ENCODE measurements at places on chromosomes 6 and 20. TPM values are rescaled to one million over a fixed set of nuclear protein-coding genes. Genes with fewer than 3 reads are reported as not detected.

The THBS2 gene
- total RNA-seq: 164 TPM

The AKAP7 gene
- 6.8 TPM for total RNA-seq

DNA sequence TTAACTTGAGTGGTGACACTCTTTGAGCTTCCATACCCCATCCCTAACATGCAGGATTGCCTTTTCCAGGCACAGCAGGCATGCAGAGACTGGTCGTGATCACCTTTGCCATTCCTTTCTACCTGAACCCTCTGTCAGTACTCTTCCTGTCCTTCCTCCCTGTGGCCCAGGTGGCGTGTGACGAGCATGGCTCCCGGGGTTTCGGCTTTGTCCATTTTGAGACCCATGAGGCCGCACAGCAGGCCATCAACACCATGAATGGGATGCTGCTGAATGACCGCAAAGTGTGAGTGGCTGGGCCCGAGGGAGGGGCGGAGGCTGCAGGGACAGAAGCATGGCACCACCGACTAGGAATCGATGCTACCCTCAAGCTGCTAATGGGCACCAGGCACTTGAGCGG lies 6.7 kb downstream of the PABPC1L start:
- no peak for DNase-seq

The LRFN2 gene
- total RNA-seq: not detected

The SAPCD1 gene
- 1.7 TPM for total RNA-seq

The KCNK15 gene
- total RNA-seq: not detected

DNA sequence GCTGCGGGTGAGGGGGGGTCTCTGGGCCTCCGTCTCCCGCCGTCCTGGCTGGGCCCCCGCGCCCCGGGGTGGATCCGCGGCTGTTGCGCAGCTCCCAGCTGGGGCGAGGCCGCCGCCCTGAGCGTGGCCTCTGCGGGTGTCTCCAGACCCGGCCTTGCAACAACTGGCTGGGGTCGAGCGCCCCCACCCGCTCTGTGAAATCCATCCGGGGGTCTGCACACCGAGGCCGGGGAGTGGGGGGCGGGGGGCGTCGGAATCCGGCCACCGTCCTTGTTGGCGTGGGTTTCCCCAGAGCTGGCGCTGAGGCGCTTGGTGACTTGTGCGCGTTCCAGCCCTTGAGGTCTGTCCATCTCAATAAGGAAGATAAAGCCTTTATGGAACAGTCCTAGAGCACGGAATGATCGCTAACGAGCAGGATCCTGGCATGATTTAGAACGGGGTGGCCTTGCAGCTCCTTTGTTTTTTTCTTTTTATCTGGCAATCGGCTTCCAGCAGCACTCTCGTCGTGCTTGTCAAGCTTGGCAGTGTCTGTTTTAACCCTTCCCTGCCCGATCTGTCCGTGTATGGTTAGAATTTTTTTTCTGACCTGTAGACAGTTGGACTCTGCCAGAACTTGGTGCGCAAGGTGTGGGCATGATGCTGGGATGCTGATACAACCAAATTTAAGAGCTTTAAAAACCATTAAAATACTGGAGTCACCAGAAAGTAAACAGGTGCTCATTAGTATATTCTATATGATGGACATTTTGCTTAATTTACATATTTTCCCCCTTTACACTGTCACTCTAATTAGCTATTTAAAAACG lies 675 bp downstream of the DSTN start:
- peak; percentile 77 for DNase-seq

DNA sequence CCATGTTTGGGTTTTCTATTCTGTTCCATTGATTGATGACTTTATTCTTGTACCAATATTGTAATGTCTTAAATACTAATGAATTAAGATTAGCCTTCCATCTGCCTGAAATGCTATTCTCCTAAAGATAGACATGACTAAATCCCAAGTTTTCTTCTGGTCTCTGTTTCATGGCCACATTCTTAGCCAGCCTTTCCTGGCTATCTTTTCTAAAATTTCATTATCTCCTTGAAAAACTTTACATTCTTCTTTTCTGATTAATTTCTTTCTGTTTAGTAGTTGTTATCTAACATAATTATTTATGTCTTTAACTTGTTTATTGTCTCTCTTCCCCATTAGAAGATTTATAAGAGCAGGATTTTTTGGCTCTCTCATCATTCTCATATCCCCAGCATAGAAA lies 4.4 kb upstream of the PRIM2 start:
- DNase-seq: no peak

GRCh38 chr6:148218542-148219258 lies 123.9 kb upstream of the SASH1 start:
- no peak for DNase-seq

DNA sequence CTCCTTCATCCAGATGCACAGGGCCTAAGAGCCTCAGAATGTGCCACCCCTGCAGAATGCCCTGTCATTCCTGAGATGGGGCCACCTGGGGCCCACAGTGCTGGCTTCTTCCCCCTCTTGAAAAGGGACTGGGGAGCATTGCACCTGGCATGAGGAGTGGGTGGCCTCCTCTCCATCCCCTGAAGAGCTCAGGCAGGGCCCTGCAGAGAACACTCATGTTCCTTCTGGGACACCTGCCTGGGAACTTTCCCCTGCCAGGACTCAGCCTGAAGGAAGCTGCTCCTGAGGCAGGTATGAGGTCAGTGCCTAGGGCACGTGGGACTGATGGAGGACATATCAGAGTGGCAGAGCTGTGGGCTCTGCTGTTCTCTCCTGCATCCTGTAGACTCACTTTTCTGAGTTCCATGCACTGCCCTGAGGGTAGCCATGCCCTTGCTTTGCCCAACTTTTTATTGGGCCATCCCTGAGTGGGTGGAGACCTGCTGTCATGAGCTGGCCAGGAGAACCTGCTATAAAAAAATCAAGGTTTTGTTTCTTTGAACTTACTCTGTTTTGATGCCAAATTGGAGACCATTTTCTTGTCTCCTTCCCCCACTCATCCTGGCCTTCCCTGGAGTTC lies 19.5 kb downstream of the CCDC167 start:
- peak; percentile 45 for DNase-seq

The RBPJL gene
- total RNA-seq: not detected

GRCh38 chr20:550611-551010 lies 7.0 kb upstream of the CSNK2A1 start:
- no peak for DNase-seq

GRCh38 chr6:102619585-102619984 lies 1226.1 kb downstream of the GRIK2 start:
- DNase-seq: no peak

- peak; percentile 82 for DNase-seq
Measured at GRCh38 chr20:9110365-9110764, 41.5 kb downstream of the PLCB4 start.

- DNase-seq: peak; percentile 32
Measured at GRCh38 chr6:46170357-46171289, at the start of gene ENPP5. TSS of gene ENPP5 (minus strand) at chr6:46170980. CDS start at chr6:46168262, 2,718 bp downstream.

The GSTA1 gene
- 0.30 TPM for total RNA-seq

GRCh38 chr20:57904314-57905105 lies 194.7 kb upstream of the PMEPA1 start:
- DNase-seq: no peak

GRCh38 chr20:3711484-3711941 lies 887 bp downstream of the SIGLEC1 start:
- no peak for DNase-seq

DNA sequence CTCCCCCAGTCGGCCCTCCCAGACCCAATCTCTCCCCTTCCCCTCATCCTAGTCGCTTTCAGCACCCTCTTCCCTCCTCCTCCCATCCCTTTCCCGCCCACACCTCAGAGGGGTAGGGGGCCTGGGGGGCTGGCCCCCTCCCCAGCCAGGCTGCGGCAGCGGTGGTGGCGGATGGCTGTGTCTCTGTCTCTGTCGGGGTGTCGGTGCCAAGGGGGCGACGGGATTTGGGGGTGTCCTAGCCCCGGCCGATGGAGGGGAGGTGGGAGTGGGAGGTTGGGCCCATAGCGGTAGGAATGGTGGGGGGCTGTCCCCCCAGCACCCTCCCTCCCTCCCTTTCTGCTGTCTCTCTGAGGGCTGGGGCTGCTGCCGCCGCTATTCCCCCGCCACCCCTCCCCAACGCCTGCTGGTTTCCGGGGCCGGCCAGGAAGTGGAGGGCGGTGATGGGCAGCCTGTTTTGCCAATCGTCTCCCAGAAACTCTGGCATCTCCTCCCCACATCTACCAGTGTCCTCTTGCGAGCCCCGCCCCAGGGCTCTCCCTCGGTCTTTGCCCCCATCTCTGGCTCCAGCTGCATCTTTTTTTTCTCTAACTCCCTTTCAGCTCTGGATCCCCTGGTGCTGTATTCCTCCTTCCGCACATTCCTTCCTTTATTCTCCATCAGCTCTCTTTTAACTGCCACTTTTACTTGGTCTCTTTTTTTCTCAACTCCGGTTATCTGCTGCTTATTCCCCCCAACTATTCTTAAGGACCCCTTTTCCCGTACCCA lies at the start of gene AGPAT1:
AGPAT1 (minus strand) TSS at position 374 of the 765 bp plus-strand sequence. CDS start 4,588 bp downstream, outside the sequence.
- peak; percentile 97 for DNase-seq

- peak; percentile 29 for DNase-seq
Measured at GRCh38 chr6:144347448-144347759, 62.3 kb downstream of the UTRN start.

- no peak for DNase-seq
Measured at GRCh38 chr6:4451718-4452117, 316.3 kb upstream of the ECI2 start.

The PDYN gene
- not detected for total RNA-seq

The CRISP3 gene
- total RNA-seq: not detected

- no peak for DNase-seq
Measured at GRCh38 chr6:12645941-12646340, 70.6 kb upstream of the PHACTR1 start.

The TRPC4AP gene
- 94.4 TPM for total RNA-seq

DNA sequence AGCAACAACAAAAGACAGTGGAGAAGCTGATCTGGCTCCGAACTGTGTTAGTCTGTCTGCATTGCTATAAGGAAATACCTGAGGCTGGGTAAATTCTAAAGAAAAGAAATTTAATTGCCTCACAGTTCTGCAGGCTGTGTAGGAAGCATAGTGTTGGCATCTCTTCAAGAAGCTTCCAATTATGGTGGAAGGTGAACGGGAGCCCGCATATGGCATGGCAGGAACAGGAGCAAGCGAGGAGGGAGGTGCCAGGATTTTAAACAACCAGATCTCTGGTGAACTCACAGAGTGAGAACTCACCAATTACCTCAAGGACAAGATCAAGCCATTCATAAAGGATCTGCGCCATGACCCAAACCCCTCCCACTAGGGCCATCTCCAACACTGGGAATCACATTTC lies 293.5 kb downstream of the SMOC2 start:
- no peak for DNase-seq

- no peak for DNase-seq
Measured at GRCh38 chr20:25018841-25019240, 26.3 kb upstream of the APMAP start.

The CFB gene
- total RNA-seq: 7.8 TPM

- no peak for DNase-seq
Measured at GRCh38 chr6:94127716-94128115, 708.4 kb upstream of the EPHA7 start.

GRCh38 chr6:145045582-145045981 lies 689.7 kb downstream of the EPM2A start:
- DNase-seq: no peak

The ZC3H12D gene
- 0.17 TPM for total RNA-seq

The BPIFB1 gene
- total RNA-seq: not detected

GRCh38 chr20:11117808-11118528 lies 444.2 kb upstream of the JAG1 start:
- DNase-seq: peak; percentile 99

GRCh38 chr20:3927486-3928291 lies 38.5 kb downstream of the PANK2 start:
- DNase-seq: peak; percentile 51

DNA sequence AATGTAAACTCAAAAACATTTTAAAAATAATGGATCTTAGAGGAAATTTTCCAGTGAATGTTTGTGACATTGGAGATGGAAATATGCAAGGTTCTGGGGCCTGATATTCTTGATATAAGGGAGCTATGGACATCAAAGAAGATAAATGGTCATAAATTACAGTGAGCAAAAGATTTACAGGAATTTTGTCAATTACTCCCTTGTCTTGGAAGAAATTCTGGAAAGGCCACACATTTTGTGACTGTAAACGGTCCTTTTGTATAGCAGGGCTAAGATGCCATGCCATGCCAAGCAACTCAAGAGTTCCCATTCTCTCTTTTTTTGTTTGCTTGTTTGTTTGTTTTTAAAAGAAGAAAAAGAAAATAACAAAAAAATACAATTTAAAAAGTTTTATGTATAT lies 1186.2 kb upstream of the CITED2 start:
- no peak for DNase-seq

DNA sequence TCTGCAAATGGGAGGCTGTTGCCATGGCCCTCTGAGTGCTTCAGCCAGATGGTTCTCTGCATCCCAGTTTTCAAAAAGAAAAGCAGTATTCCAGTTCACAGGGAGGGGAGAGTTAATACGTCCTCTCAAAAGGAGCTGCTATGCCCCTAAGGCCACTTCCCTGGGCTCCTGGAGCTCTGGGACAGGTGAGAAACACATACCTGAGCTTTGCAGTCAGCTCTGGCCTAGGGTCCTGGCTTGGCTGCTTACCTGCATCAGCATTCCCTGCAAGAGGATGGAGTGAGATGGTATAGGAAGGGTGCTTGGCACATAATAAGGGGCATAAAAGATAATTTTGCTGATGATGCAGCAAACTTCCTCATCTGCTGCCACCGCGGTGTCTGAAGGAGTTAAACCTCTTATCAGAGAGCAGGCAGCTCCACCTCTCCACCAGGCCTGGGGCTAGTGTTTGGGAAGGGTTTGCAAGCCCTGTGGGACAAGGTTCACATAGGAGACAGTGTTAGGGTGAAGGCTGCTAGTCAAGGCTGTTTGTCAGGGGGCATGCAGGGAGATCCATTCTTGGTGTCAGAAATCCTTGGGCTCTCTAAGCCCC lies 62.7 kb downstream of the SLC24A3 start:
- DNase-seq: no peak

DNA sequence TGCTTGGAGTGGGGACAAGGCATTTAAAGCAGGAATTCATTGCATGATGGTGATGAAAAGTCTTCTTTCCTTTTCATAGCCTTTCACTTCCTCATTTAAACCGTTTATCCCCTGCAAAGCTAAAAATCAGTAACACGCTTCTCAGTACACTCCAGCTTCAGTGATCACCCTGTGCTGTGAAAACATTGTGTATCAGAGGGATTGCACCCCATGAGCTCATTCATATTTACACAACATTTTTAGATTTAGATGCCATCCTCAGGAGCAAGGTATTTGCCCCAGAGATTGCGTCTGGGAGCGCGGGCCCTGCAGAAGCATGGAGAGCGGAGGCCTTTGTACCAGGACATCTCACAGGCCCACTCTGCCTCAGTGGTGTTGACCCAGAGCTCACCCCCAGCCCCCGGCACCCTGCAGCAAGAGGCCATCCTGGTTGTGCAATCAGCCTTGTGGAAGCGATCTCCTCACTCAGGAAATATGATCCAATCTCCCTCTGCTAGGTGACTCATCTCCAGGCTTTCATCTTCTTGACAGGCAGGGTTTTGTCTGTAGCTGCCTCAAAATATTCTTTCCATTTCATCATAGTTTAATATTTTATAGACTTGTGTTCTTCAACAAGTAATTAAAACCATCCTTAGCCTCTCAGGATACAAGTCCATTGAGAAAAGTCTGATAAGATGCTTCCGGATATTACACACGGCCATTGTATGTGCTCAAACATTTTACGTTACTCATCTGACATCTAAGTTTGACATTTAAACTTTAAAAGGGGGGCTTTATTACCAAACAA lies 38.9 kb upstream of the THBS2 start:
- peak; percentile 92 for DNase-seq

GRCh38 chr6:46876126-46876525 lies 45.6 kb downstream of the ADGRF5 start:
- peak; percentile 99 for DNase-seq

- peak; percentile 94 for DNase-seq
Measured at GRCh38 chr20:21315138-21315537, 12.0 kb downstream of the XRN2 start.

GRCh38 chr6:38554700-38555413 lies 84.9 kb downstream of the BTBD9 start:
- DNase-seq: peak; percentile 78
